ENCODE measurements at places on chromosomes 12 and 14. TPM values are rescaled to one million over a fixed set of nuclear protein-coding genes. Genes with fewer than 3 reads are reported as not detected.

Gene BDKRB2
- total RNA-seq, result 0.17 TPM

Gene KRT7
- total RNA-seq, result 0.88 TPM

Gene C2CD5
- 51.5 TPM for total RNA-seq

Gene CYP27B1
- total RNA-seq, result 2.5 TPM

Gene HNF1A
- 0.36 TPM for total RNA-seq

Gene A2ML1
- 1.0 TPM for total RNA-seq

Gene IFNG
- not detected for total RNA-seq

DNA sequence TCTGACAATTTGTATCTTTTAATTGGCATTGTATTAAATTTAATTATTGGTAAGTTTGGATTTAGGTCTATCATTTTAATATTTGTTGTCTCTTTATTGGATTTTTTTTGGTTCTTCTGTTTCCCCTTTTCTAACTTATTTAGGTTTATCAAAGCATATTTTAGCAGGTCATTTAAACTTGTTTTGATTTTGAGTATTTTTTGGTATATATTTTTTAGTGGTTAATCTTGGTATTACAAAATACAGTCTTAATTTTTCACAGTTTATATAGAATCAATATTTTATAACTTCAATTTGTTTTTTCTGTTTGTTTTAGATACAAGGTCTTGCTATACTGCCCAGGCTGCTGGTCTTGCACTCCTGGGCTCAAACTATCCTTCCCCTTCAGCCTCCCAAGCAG lies 15.5 kb upstream of the ADGRD1 start:
- ATAC-seq, result no peak

DNA sequence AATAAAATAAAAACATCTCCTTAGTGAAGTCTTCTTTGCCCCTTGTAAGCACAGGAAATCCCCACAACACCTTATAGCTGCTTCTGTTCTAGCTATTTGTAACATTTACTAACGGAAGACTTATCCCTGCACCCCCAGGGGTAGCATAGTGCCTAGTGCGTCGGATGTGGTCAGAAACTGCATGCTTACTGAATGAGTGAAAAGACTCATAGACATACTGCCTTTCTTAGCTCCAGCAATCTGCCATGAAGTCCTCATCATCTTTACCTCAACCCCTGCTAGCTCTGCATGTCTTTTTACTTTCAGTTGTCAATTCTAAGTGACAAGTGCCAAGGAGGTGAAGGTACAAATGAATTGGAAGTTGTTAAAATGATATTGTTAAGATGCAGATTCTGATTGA lies 12.9 kb downstream of the RIOX1 start:
- ATAC-seq, result no peak

DNA sequence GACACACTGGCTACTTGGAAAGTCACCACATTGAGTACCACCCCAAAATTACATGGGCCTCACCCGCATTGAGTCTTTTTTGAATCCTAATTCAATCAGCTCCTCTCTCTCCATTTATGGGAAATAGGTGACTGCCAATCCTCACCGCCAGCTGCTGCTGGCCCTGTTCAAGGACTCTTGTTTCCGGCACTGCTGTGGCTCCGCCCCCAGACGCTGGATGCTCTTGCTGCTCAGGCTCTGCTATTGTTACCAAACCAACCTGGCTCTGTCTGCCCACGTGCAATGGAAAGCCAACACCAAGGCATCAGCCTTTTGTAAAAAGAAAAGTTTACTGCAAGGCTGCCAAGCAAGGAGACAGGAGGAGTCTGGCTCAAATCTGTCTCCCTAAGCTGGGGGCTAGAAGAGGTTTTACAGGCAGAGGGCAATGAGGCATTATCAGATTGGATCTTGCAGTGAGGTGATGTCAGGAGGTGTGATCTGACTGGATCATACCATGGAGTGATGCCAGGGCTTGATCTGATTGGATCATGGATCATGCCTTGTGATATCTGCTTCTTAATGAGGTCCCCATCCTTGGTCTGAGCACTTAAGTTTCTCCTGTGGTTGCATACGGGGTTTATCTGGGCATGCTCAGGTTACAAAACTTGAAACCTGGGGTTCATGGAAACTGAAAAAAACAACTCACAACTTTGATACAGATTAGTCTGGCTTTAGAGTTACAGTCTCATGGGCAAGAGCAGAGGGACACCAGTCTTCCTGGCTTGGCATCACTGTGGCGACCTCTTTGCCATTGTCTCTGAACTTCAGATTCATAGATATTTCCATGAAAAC lies 117.1 kb upstream of the SLC35F4 start:
- ATAC-seq, result peak; percentile 70

- ATAC-seq, result no peak
These were observed 27.3 kb downstream of the LLPH start for GRCh38 chr12:66103016-66103913.

GRCh38 chr12:124111006-124111405 lies 138.0 kb downstream of the ZNF664 start:
- no peak for ATAC-seq

DNA sequence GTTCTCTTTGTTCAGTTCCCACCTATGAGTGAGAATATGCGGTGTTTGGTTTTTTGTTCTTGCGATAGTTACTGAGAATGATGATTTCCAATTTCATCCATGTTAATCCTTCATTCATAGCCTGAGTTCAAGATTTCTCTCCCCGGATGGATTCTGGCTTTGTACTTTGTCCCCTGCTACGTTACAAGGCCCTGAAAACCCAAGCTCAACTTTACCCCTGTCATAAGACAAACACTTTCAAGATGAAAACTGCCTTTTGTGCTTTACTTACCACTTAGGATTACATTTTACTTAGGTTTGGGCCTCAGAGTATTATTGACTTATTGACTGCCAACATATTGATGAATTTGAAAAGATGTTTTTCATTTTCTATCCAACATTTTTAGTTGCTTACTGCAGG lies 36.3 kb downstream of the FOXA1 start:
- no peak for ATAC-seq

DNA sequence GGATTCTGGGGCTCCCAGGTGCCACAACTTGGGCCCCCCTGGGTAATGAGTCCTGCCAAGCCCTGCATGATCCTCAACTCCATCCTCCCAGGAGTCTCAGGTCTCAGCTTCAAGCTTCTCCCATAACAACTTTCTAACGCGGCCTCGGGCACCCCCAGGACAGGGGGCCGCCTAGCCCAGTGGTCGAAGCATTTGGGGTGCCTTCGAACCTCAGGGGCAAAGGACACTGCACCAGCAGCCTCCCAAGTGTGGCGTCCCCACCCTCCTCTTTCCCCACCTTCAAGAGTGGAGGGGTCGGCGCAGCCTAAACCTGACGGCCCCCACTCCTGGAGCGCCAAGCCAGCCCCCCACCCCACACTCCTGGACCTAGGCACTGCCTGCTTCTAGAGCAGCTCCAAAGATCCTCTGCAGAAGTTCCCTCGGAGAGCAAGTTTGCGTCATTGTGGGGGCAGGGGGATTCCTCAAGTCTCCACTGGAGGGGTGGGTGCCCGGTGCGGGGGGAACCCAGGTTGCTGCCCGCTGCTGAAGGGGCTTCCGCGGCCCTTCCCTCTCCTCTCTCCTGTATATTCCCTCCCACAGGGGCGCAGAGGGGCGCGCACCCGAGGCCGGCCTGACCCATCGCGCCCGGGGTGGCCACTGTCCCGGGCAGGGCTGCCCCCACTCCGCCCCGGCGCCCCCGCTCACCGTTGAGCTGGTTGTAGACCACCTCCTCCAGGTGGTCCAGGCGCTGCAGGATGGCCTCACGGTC lies 933 bp downstream of the GALNT9 start:
- no peak for ATAC-seq

DNA sequence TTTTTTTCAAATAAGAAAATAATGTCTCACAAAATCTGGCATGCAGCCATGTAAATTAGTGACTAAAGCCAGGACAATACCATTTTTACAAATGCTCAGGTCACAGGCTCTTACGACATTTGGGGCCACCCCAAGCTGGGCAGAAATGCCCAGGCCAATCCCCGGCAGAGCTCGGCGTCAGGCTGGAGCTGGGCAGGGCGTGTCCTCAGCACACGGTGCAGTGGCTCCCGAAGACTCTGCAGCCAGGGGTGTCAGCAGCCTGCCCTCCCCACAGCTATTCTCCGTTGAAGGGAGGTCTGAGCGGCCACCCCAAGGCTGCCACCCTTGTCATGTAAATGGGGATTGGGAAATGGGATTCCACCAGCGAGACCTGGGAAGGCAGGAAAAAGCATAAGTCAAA lies 158.6 kb downstream of the DICER1 start:
- peak; percentile 60 for ATAC-seq

- no peak for ATAC-seq
These were observed 30.9 kb downstream of the SLC2A3 start for GRCh38 chr12:7905071-7905470.

GRCh38 chr12:15731940-15732339 lies 57.2 kb downstream of the EPS8 start:
- ATAC-seq, result no peak

DNA sequence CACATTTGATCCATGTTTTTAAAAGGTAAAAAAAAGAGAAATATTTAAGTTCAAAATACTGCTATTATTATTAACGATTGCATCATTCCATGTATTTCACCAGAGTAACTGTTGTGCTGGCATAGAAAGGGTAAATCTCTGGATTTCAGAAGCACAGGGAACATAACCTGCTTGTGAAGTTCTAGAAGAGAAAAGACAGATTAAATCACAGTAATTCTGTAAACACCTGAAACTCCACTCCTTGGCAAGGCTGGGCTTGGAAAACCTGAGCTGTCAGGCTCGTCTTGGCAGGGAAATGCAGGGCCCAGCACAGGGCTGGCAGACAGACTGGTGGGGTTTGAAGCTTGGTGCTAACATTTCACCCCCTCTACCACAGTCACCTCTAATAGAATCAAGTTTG lies 35.1 kb downstream of the SVOP start:
- no peak for ATAC-seq

DNA sequence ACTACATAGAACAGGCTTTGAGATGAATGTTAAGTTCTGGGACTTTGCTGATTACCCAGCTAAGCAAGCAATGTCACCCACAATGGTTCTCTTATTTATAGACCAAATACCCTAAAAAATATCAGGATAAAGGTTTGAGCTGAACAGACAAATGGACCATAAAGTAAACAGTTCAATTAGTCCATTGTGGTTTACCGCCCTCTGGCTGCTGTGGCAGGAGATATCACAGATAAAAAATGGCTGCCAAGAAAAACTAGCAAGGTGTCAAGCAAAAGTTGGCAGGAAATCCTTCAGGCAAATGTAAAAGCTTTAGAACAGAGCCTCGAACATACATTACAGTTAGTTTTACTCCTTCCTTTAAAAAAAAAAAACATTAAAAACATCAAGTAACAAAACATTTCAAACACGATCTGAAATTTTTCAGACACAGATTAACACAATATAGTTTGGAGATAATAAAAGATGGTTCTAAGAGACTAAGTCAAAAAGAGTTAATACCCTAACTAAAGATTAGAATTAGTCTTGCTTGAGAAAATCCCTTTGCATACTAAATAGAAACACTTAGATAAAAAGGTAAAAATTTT lies 41.3 kb downstream of the MED13L start:
- peak; percentile 57 for ATAC-seq

DNA sequence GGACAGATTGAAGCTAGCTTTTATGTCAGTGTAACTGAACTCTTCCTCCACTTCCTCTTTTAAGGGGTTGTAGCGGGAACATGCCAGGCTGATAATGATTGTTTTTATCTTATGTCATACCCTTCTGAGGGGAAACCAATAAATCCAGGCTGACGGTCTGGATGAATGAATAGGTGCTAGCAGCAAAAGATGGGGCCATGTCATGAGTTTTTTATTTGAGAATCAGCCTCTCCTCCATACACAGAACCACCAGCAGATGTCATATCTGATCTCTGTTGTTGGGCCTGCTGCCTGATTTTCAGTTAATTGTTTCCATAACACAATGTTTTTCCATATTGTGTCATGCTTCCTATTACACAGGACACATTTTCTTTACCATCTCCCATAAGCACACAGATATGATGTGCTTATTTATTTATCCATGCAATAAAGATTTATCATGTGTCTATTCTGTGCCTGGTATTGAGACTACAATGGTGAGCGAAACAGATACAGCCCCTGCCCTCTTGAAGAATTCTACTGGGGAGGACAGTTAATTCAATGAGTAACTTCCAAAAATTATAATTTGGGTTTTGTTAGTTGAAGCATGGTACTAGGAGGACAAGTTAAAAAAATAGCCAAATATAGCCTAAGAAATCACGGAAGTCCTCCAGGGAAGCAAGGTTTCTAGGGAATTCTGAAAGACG lies 33.6 kb upstream of the CRY1 start:
- peak; percentile 71 for ATAC-seq

GRCh38 chr12:30500532-30500931 lies 195.1 kb downstream of the IPO8 start:
- no peak for ATAC-seq

DNA sequence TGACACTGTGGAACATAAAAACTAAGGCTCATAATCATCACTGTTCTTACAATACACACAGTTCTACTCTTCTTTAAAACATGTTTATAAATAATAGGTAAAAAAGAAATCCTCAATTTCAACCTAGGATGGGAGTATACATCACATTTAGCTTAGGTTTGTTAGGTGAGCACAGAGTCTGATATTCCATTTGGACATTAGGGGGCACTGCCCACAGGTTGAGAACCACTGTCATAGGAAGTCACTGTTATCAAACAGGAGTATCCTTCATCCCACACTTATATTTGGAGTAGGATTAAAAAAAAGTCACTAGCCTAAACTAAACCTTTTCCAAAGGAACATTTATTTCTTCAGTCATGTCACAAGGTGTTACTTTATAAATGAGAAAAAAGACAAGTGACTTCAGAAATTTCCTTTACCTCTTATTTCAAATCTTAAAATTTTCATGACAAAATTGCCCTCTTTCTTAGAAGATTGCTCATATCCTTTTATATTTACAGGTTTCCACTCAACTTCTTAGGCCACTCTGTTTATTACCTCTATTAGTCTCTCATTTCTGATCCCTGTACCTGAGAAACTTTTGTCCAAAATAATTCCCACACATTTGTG lies 240.6 kb downstream of the CPNE8 start:
- no peak for ATAC-seq

- ATAC-seq, result no peak
These were observed 208.8 kb downstream of the EPS8 start for GRCh38 chr12:15580431-15580830.

DNA sequence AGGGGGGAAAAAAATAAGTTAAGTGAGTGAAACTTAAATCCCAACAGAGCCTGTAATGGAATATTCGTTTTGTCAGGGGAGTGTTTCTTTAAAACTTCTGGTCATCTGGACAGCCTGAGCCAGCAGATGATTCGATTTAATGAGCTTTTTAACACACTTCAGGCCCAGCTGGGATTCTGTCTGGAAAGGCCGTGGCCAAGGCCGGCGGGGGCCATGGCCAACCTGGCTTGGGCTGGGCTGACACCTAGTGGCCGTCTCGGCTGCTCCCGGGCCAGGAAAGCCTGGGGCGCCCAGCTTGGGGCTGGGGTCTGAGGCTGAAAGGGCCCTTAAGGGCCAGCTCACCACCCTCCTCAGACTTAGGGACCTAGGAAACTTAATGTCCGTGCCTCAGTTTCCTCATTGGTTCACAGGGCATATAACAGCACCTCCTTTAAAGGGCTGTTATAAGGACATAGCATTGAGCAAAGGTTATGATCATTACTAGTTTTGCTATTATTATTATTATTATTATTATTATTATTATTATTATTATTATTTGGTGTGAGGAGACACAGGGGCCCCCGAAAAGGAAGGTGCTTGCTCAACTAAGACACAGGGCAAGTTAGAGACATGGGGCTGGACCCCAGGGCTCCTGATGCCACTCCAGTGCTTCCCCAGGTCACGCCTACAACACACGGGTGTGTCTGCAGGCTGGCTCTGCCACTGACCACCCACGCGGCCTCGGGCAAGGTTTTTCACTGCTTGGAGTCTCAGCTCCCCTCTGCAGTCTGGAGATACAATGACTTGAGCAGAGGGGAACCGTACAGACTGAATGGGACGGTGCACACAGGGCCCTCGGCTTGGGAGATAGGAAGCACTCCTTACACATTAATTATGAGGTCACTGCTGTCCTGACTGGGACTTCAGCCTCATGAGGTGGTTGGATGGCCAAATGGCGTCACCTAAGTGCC lies 84.0 kb downstream of the SYNE3 start:
- peak; percentile 96 for ATAC-seq

All from motor neuron (in vitro differentiated cells).